ENCODE measurements at places on chromosomes 12 and 14.

GRCh38 chr14:37019488-37019887 lies 152.9 kb downstream of the SLC25A21 start:
- no peak for DNase-seq

- peak; percentile 5 for DNase-seq
Observed at GRCh38 chr14:38420048-38420447, 164.2 kb upstream of the CLEC14A start.

- DNase-seq = peak; percentile 96
Observed at GRCh38 chr12:83573671-83574070, 887.0 kb downstream of the TMTC2 start.

DNA sequence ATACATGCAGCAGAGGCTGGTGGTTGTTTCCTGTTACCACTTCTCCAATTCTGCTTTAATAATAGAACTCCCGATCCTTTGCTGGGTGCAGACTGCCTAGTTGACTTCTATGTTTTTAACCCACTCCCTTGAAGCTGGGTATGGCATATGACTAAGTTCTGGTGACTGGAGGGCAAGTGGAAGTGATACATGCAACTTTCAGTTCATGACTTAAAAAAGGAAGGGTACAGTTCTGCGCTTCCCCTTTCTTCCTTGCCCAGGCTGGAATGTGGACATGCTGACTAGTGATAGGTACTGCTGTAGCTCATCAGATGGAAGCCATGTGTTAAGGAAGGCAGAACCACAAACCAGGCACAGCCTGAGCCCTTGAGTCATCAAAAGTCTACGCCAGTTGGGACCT lies 2.4 kb upstream of the A2M start:
- DNase-seq = no peak

GRCh38 chr14:65079201-65079600 lies 23.1 kb downstream of the MAX start:
- DNase-seq = no peak

GRCh38 chr14:34302654-34303053 lies 159.4 kb downstream of the SPTSSA start:
- no peak for DNase-seq

DNA sequence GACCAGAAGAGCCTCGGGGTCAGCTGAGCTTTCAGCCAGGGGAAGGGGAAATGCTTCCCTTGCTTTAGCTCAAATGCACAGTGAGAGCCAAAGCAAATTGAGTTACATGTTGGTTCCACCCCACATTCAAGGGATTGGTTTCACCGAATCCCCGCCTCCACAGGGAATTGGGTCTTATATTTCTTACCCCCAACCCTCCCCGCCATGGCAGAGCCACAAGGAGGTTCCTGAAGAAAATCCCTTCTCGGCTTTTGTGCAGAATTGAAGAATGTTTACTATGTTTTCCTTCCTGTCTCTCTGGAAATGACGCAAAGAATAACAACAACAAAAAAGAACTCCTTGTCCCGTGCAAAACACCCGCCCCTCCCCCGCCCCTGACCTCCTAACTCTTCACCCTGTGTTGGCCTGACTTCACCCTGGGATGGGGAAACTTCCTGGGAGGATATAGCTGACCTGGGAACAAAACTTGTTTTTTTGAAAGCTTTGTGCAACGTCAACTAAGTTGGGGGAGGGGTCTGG lies 21.9 kb upstream of the CIPC start:
- DNase-seq = peak; percentile 96

- peak; percentile 33 for DNase-seq
Observed at GRCh38 chr12:46773586-46774321, 52.0 kb downstream of the SLC38A4 start.

DNA sequence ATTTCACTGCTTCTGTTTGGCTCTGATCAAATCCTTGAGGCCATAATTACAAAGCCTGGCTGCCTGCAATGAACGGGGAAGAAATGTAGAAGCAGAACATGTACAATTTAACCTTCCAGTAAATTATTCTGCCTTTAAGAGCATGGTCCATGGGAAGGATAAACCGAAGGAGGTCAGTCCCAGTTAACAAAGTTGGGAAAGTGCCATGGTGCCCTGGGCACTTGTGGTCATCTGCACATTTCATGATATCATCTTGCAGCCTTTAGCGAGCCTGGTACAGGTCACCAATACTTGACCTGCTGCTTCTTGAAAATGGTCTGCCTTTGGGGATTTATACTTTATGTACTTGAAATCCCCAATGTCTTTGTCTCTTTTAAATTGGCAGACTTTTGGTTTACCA lies 175.9 kb upstream of the KITLG start:
- no peak for DNase-seq

DNA sequence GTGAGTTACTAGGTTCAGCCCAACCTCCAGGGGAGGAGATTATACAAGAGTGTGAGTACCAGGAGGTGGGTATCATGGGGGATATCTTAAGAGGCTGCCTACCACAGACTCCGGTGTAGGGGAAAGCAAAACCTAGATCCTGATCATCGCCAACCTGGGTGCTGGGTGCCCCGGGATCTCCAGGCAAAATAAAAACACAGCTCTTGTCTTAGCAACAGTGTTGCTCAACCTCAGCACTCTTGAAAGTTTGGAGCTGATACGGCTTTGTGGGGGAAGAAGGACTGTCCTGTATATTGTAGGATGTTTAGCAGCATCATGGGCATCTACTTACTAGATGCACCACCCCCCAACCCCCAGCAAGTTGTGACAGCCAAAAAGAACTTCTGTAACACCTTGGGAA lies 74.5 kb downstream of the CCDC60 start:
- no peak for DNase-seq

DNA sequence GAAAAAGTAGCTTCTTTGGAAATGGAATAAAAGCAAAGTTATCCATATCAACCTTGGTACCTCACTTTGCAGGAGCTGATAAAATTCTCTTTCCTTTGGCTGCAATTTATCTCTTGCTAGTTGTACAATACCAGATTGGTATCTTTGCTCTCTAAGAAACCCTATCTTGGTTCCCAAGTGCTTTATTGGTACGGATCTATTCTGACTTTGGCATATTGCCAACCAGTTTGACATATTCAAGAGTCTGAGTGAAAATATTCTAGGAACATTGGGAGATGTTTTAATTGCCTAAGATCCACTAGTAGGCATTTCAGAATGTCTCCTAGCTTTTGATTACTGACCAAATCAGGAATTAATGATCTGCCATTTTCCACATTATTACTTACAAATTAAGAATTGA lies 167.2 kb upstream of the ATP2B1 start:
- no peak for DNase-seq

- no peak for DNase-seq
Observed at GRCh38 chr14:99737451-99737951, 53.4 kb downstream of the CYP46A1 start.

GRCh38 chr14:96634481-96634880 lies 132.3 kb downstream of the PAPOLA start:
- peak; percentile 1 for DNase-seq

- no peak for DNase-seq
Observed at GRCh38 chr14:35929186-35929585, 103.0 kb downstream of the BRMS1L start.

GRCh38 chr12:52861511-52861910 lies 12.7 kb upstream of the KRT78 start:
- no peak for DNase-seq

DNA sequence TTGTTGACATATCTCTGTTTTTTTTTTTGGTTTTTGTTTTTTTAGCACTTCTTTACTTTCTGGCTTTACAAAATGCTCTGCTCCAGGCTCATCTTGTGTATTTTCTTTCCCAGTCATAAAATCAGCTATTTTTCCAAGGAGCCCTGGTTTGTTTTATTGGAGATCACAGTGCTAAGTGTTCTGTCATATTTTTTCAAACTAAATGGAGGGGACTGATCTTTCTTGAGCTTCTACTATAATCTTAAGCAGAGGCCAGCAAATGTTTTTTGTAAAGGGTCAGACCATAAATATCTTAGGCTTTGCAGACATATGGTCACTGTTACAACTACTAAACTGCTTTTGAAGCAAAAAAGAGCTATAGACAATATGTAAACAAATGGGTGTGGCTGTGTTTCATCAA lies 30.6 kb upstream of the LIN7A start:
- no peak for DNase-seq

All from MCF 10A (cell line).